Fibroblast of skin of right quadriceps (primary cell): ENCODE measurements at places on chromosomes 1 and 21.

DNA sequence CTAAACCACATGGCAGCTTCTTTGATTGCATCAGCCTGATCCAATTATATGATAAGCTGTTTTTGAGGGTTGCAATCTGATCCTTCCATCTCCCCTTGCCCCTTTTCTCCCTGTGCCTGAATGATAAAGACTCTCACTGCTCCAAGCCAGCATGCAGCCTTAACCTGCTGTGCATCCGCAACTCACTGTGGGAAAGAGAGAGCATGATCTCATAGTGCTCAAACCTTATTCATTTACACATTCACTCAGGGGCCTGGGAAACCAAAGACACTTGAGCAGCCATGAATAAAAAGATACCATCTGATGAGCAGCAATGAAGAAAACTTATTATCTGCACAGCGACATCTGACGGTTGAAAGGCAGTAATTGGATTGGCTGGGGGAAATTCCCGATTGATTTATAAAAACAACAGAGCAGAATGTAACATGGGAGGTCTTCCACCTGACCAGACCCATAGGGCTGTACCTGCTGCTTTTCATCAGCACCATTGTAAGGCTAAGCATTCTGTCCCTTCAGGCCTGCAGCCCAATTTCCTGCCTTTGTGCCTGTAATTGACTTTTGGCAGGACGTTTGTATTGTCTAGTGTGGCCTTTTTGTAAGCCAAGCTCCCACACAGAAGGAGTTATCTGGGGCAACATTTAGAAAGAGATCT is 62.5 kb downstream of the KIAA0040 start:
- DNase-seq, result peak; percentile 11

DNA sequence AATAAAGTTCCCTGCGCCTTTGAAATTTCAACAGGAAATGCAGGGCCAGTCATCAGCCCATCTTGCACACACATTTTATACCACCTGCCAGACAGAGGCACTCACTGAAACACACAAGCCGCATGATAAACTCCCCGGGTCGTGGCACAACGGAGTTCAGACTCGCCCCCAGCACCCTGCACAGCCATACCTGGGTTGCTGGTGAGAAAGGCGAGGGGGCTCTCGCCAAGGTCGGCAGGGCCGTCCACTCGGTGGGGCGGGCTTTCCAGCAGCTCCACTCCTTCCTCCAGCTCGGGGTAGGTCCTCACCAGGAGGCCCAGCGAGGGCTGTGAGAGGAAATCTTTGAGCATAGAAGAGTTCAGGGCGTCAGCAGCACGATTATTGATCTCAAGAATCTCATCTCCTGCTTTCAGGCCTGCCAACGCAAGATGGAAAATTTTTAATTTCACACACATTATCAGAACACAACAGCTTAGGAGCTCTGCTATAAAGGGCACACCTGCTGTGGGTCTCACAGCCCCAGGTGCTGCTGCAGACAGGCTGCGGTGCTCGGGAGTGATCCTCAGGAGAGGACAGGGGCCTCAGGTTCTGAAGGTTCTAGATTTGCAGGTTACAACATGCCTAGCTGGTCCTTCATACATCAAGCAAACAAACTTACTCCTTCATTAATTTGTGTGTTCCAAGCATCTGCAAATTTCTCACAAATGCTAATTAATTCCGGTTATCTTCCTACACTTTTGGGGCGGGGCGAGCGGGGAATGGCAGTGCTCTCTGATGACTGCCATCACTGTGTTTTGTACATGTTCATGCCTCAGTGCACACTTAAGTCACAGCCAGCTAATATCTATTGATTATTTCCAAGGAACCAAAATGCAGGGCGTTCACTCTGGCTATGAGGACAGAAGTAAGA is 144.2 kb upstream of the KRTAP19-8 start:
- DNase-seq, result no peak

- DNase-seq, result no peak
These were observed 9.0 kb upstream of the ARID1A start for GRCh38 chr1:26686795-26687194.

- DNase-seq, result no peak
These were observed 34.0 kb downstream of the SLC45A1 start for GRCh38 chr1:8351693-8352470.

- DNase-seq, result peak; percentile 74
These were observed 19.7 kb upstream of the ABCG1 start for GRCh38 chr21:42198929-42199867.

- DNase-seq, result no peak
These were observed 28.9 kb upstream of the EDN2 start for GRCh38 chr1:41513383-41513735.

GRCh38 chr1:55143684-55144083 is 71.5 kb downstream of the USP24 start:
- DNase-seq, result no peak

GRCh38 chr1:181936269-181936668 is 125.2 kb downstream of the ZNF648 start:
- no peak for DNase-seq

DNA sequence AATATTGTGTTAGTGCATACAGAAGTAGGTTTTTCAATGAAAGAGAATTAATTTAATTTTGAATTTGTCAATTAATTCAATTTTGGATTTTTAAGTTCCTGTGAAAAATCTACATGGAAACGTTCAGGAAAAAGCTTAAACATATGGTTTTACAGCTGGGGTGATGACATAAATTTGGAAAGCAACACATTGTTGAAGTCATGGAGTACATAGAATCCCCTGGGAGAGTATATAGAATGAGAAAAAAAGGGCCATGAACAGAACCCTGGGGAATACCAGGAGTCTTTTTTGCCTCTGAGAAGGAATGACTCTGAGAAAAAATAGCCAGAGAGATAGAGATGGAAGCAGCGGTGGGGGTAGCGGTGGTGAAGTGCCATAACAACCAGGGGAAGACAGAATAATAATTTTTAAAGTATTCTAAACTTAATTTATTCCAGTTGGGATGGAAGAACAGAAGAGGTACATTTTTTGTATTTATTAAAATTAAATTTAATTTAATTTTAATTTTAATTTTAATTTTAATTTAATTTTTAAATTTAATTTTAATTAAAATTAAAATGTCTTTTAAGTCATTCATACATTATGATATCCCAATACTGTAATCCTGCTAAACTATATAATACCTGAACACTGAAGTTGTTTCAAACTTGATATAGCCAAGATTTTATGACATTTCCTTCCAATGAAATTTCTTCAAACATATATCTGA is 48.9 kb downstream of the NME7 start:
- DNase-seq, result no peak

- no peak for DNase-seq
These were observed 142.4 kb upstream of the GALNT2 start for GRCh38 chr1:229924639-229925038.

GRCh38 chr1:23062271-23062670 is 43.0 kb downstream of the KDM1A start:
- DNase-seq, result no peak

GRCh38 chr1:223824712-223825111 is 21.0 kb downstream of the TP53BP2 start:
- no peak for DNase-seq

DNA sequence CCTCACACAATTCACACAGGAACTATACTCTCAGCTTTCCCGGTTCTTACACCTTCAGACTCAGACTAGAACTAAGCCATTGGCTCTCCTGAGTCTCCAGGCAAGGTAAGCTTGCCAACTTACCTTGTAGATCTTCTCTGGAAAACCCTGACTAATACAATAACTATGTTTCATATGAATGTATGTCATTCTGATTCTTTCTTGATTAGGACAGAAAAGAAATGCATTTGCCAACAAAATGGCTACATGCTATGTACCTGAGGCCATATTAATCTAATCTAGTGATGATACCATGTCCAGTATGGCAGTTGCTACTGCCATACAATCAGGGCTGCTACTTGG is 9.8 kb upstream of the ZSWIM5 start:
- DNase-seq, result no peak
